ENCODE measurements at places on chromosomes 3 and 15. TPM values are rescaled to one million over a fixed set of nuclear protein-coding genes. Genes with fewer than 3 reads are reported as not detected.

The EPHB3 gene
- 115 TPM for total RNA-seq

GRCh38 chr15:81295486-81296121 is 28.3 kb downstream of the STARD5 start:
- no peak overlapping the region for H3K4me3 ChIP-seq
- no peaks in the 10 kb centered on the region for H3K36me3 ChIP-seq
- peaks cover 32% of the 10 kb centered on the region for H3K27me3 ChIP-seq
- no peak overlapping the region for H3K27ac ChIP-seq

DNA sequence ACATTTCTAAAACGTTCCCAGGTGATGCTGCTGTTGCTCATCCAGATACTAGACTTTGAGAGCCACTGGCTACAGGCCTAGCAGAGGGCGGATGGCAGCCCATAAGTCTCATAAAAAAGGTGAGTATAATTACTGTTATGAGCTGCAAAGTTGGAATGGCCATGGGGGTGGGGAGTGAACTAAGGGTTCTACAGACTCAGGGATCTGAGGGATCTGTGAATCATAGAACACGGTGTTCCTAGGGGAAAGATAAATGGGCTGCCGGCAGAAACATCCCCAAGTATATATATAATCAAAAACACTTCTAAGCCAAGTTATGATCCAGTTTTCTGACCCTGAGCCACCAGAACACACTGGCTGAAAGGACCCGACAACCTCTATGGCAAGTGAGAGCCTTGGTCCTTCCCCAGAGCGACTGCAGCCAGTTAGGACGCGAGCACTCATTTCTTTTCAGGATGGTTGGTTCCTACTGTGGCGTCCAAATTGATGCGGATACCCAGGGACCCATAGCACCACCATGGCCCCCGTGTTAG is 7.9 kb upstream of the SYNM start:
- peaks cover 41% of the 10 kb centered on the region for H3K27me3 ChIP-seq
- no peak overlapping the region for H3K27ac ChIP-seq
- no peak overlapping the region for H3K4me3 ChIP-seq

GRCh38 chr3:107619549-107619948 is 96.8 kb downstream of the BBX start:
- H3K4me1 ChIP-seq = peaks cover 23% of the 10 kb centered on the region
- no peak overlapping the region for H3K27ac ChIP-seq
- no peak overlapping the region for H3K4me3 ChIP-seq
- peaks cover 6% of the 10 kb centered on the region for H3K36me3 ChIP-seq

- H3K4me3 ChIP-seq = no peak overlapping the region
- DNase-seq = no peak
- no peaks in the 10 kb centered on the region for H3K36me3 ChIP-seq
These were observed 120.5 kb downstream of the POLR2M start for GRCh38 chr15:57827021-57827420.

The ARGFX gene
- total RNA-seq = not detected

The TMCO5A gene
- not detected for total RNA-seq

DNA sequence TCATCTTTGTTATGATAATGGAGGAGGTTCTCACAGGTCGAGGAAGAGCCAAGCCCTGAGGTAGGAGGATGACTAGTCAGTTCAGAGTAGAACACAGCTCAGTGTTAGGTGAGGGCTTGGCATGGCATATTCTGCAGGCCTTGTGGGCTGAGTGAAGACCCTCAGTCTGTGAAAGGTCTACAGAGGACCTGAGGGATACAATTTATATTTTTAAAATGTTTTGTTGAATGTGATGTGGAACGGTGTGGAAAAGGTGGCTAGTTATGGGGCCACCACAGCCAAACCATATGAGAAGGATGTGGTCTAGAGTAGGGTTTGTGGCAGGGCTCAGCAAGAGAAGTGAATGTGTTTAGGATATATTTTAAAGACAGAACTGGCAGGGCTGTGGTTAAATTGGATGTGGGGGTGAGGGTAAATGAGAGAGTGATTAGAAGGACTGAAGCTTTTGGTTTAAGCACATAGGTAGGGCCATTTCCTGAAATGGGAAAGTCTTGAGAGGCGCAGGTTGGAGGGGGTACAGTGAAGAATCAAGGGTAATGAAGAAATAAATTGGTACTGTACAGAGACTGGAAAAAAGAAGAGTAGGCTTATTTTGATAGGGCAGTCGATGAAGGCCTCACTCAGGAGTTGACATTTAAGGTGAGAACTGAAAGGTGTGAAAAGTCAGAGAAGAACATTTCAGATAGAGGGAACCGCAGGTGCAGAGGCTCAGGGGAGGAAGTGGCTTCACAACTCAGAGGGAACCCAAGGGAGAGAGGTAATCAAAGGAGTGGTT is 60.5 kb downstream of the SPTSSB start:
- H3K27ac ChIP-seq = no peak overlapping the region
- H3K27me3 ChIP-seq = no peaks in the 10 kb centered on the region
- DNase-seq = no peak
- H3K4me1 ChIP-seq = no peaks in the 10 kb centered on the region

DNA sequence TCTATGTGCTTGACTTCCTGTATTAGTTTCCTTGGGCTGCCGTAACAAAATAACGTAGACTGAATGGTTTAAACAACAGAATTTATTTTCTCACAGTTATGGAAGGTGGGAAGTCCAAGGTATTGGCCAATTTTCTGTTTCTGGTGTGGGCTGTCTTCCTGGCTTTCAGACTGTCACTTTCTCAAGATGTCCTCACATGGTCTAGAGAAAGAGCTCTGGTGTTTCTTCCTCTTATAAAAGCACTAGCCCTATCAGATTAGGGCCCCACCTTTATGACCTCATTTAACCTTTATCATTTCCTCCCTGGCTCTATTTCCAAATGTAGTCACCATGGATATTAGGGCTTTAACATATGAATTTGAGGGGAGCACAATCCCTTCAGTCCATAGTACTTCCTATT is 54.6 kb downstream of the SPRED1 start:
- no peak for DNase-seq
- H3K27ac ChIP-seq = no peak overlapping the region
- H3K4me3 ChIP-seq = no peak overlapping the region
- H3K36me3 ChIP-seq = peaks cover 33% of the 10 kb centered on the region
- H3K4me1 ChIP-seq = peaks cover 1% of the 10 kb centered on the region

DNA sequence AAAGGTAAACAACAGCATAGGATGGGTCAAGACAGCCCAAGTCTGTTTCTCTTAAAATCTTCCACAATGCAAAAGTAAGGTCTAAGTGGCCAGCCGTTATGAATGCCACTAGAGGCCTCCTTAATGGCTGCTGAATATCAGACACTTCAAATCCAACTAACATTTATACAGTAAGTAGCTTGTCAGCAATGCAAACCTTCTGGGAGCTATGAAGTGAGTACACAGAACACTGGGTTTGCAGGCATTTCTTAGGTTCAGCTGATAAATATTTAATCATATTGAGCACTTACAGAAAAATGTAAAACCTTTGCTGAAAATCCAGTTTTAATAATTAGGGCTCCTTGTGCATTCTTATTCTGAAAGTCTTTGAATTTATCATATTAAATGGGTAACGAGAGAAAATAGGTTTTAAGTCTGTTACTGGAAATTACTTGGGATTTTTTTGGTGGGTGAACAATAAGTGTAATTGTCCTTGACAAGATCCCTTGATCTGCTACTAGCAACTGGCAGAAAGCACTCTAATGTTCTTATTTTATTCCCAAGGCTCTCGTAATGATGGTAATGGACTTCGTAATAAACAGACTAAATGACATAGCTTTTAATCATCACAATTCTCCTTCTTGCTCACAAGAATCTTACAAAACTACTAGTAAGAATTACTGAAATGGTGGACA is 141.7 kb upstream of the GPR149 start:
- no peaks in the 10 kb centered on the region for H3K4me1 ChIP-seq
- H3K36me3 ChIP-seq = no peaks in the 10 kb centered on the region
- H3K4me3 ChIP-seq = no peak overlapping the region
- no peak for DNase-seq
- no peak overlapping the region for H3K27ac ChIP-seq

DNA sequence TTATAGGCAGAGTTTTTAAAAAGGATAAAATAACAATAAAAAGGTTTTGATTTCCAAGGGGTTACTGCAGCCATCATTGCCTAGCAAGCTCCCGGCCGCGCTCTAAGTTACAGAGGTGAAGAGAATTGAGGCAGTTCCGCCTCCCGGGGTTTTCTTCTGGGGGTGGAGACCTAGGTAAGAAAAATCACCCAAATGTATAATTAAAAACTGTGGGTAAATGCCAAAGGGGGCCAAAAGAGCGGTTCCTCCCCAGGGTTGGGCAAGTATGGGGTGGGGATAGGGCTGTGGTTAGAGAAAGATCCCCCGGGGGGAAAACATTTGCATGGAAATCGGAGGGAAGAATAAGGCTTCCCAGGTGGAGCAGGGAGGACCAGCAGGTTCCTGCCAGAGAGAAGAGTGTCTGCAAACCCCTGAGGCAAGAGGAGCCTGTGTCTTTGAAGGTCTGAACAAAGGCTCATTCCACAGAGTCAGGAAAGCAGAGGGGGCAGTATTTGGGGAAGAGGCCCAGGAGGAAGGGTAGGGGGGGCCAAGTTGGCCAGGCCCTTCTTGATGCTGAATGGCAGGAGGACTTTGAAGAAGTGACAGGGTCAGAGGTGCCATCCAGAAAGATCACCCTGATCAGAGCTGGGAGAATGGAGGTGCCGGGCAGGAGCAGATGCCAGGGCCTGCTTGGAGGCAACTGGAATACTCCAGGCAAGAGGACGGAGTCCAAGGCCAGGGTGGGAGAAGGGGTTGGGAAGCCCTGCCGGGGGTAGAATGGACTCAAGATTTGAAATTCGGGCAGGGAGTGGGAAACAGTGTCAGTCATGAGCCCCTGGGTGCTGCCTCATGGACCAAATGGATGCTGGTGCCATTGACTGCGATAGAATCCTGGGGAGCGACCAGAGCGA is 152.9 kb upstream of the RGMA start:
- no peak for DNase-seq
- H3K36me3 ChIP-seq = no peaks in the 10 kb centered on the region
- peaks cover 2% of the 10 kb centered on the region for H3K4me1 ChIP-seq
- H3K27me3 ChIP-seq = peaks cover 28% of the 10 kb centered on the region
- no peak overlapping the region for H3K4me3 ChIP-seq

The GAP43 gene
- total RNA-seq = 4.2 TPM

GRCh38 chr3:85161544-85161943 is 202.8 kb downstream of the CADM2 start:
- H3K36me3 ChIP-seq = no peaks in the 10 kb centered on the region
- no peak for DNase-seq
- no peaks in the 10 kb centered on the region for H3K27me3 ChIP-seq
- H3K27ac ChIP-seq = no peak overlapping the region
- no peak overlapping the region for H3K4me3 ChIP-seq
